Stimulated activated CD4-positive, alpha-beta T cell treated with anti-CD3 and anti-CD28 coated beads, Interleukin-2, amount 100 ng/mL, for 4 hours (primary cell): ENCODE measurements at places on chromosomes 5 and 9.

DNA sequence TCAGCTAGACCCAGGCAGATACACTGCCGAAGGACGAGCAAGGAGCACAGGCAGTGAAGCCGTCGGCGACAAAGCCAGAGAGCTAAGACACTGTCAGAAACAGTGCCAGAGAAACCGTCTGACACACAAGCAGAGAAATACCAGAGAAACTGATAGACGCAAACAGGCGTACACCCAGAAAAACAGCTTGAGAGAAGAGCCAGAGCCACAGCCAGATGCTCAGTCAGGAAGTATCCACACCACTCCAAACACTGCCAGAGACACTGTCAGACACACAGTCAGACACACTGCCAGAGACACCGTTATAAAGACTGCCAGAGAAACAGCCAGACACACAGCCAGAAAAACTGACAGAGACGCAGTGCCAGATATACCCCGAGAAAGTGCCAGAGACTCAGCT, 19.1 kb downstream of the CNTFR start:
- DNase-seq: no peak

GRCh38 chr5:6856653-6857052, 143.4 kb downstream of the TENT4A start:
- no peak for DNase-seq

DNA sequence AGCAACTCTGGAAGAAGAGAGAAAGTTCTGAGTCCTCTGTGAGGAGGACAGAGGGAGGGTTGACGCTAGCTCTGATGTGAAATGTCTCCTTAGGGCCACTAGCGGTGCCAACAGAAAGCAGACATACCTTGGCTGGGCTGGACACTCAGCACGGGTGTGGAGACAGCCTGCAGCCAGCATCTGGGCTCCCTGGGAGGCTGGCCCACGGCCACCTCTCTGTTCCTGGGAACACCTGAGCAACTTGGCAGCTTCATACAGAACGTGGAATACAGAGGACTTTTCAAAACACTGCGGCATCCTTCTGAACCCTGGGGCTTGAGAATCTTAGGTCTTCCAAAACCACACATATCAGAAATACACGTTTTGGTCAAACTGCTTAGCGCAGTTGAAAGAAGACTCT, 269.1 kb downstream of the FSTL4 start:
- no peak for DNase-seq

DNA sequence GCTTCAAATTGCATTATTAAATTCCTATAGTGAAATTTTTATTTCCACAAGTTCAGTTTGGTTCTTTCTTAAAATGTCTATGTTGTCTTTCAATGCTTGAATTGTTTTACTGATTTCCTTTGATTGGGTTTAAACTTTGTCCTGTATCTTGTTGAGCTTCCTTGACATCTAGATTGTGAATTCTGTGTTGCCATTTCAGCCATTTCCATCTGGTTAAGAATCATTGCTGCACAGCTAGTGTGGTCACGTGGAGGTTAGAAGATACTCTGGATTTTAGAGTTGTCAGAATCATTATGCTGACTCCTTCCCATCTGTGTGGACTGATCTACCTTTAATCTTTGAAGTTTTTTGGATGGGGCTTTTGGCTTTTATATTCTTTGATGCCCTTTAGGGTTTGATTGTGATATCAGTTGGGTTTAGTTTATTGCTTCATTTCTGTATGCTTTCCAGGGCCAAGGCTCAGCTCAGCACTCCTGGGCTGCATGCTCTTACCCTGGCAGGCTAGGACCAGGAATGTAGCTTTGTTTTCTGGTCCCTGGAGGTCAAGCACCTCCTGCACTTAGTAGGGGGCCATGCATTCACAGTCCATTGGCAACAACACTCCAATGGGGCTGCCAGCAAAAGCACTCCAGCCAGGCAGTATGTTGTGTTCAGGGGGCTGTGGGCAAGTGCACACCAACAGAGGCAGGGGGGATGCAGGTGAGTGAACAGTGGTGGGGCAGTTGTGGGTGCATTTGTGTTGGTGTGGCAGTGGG, 141.4 kb downstream of the PRR16 start:
- DNase-seq: no peak

GRCh38 chr5:115738830-115739229, 77.6 kb downstream of the CDO1 start:
- DNase-seq: no peak

DNA sequence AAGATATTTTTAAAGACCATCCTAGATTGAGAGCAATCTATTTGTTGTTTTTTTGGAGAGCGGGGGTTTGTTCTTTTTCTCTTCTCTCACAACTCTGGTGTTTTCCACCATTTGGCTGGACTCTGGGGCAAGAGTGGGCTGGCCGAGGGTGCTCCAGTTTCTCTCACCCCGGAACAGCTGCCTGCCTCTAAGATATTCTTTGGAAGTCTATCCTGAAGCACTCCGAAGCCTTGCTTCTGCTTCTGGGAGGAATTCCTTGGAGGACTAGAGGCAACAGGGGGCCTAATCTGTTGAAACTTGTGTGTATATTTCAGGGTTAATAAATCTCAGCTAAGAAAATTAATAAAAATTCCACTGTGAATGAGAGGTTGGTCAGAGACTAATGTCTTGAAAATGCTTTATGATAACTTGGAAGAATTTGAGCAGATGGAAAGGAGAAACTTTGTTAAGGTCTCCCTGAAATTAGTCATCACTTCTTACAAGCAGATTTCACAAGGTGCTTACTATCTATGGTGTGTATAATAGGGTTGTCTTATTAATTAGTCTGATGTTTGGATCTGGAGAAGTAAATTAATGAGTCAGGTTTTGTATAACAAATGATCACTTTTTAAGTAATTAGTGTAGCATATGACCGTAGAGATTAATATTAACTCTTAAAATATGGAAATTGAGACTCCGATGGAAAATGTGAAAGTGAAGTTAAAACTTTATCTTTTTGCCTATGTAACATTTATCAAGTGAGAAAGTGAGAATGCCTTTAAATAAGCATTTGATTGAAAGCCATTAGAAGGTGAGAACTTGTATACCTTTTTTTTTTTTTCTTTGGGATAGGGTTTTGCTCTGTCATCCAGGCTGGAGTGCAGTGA, 4.0 kb downstream of the MAN2A1 start:
- DNase-seq: no peak

GRCh38 chr5:122901346-122901745, 55.9 kb downstream of the SNX24 start:
- DNase-seq: no peak

DNA sequence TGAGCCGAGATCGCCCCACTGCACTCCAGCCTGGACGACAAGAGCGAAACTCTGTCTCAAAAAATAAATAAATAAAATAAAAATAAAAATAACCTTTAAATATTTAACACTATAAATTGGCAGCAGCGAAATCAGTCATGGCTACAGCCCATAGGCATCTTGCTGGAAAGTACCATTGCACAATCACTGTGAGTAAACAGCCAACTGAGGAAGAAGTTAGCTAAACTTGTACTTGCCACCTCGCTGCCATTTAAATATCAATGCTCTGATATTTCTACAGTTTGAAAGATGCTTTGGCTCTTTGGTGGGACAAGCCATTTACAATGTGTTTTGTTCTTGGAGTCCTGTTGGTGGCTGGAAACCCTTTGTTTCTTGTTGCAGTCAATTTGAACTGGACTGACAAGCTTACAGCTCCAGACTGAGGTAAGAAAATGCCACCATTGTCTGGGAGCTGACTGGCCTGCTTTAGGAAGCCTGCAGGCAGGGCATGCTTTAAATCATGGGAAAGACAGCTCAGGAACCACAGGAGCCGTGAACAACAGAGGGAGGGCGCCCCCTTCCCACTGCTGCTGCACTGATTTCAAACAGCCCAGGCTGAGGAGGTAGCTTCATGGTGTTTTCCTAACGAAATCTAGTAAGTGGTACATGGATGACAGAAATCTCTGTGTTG, 322.8 kb upstream of the RFX3 start:
- DNase-seq: no peak

DNA sequence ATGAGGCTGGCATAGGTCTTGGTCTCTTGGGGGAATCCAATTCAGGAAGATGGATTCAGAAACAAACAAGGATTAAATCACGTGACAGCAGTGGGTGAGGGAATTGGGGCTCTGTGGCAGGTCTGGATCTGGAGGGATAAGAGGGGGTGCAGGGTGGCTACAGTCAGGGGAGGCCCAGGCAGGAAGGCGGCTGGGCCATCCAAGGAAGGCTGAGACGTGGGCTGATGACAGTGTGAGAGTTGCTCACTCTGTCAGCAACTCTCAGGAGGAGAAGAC, 65.8 kb upstream of the COL5A1 start:
- DNase-seq: no peak

- DNase-seq: no peak
Observed at GRCh38 chr5:154767576-154767975, 12.4 kb downstream of the LARP1 start.

DNA sequence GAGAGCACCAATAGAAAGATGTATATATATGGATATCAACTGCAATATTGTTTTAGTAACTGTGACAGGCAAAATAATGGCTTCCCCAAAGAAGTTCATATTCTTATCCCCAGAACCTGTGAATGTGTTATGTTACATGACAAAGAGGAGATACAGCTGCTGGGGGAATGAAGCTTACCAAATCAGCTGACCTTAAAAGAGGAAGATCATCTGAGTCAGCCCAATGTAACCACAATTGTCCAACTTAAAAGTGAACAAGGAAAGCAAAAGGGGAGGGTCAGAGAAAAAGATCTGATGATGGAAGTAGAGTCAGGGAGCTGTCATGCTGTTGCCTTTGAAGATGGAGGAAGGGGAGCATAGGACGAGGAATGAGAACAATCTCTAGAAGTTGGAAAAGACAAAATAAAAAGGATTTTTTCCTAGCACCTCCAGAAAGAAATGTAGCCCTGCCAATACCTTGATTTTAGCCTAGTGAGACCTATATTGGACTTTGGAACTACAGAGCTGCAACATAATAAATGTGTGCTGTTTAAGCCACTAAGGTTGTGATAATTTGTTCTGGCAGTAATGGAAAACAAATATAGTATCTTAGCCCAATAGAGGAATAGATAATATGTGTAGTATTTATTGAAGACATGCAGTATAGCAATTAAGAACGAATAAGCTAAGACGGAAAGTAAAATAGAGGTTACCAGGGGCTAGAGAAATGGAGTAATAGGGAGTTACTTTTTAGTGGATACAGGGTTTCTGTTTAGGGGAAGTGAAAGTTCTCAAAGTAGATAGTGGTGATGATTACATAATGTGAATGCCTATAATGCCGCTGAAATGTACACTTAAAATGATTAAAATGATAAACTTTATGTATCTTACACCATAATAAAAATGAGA, 115.9 kb downstream of the PIK3R1 start:
- DNase-seq: no peak

- no peak for DNase-seq
Observed at GRCh38 chr9:114138552-114138971, 16.8 kb upstream of the COL27A1 start.

DNA sequence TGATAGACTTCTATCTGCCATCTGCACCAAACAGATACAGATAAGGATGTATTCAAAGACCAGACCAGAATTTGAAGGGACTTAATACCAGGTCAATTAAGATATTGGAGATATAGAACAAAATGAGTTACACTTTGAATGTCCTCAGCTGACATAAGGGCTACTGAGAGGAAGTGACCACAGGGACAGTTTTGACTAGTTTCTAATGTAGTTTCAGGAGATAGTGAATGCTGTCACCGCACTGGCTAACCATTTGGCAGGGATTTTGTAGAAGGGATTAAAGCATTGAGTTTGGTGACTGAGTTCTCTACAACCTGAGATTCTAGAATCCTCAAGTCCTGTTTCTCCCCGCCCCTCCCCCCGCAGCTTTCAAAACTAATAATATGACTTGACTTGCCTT, 22.7 kb downstream of the CCNH start:
- no peak for DNase-seq

- no peak for DNase-seq
Observed at GRCh38 chr9:108963459-108964143, 29.4 kb downstream of the ABITRAM start.

- DNase-seq: no peak
Observed at GRCh38 chr5:38996123-38996522, 78.1 kb downstream of the RICTOR start.

GRCh38 chr9:78325343-78325742, 28.4 kb downstream of the PSAT1 start:
- DNase-seq: no peak

DNA sequence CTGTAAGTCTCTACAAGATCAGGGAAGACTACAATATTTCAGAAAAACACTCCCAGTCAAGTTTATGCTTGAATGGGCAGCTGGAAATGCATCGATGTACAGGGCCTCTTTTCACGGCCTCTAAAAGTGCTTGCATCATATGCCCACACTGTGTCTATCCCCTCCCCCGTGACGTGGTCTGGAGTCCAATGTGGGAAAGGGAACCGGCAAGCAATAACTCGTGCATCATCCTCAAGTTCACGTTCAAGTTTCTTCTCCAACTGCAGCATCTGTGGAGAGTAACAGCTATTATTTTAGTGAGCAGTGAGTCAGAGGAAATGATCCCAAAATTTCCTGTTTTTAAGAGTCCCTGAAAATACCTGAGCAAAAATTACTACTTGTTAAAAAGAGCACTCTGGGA, 22.3 kb downstream of the ATPSCKMT start:
- no peak for DNase-seq

GRCh38 chr5:77398896-77399295, 93.2 kb downstream of the WDR41 start:
- no peak for DNase-seq

DNA sequence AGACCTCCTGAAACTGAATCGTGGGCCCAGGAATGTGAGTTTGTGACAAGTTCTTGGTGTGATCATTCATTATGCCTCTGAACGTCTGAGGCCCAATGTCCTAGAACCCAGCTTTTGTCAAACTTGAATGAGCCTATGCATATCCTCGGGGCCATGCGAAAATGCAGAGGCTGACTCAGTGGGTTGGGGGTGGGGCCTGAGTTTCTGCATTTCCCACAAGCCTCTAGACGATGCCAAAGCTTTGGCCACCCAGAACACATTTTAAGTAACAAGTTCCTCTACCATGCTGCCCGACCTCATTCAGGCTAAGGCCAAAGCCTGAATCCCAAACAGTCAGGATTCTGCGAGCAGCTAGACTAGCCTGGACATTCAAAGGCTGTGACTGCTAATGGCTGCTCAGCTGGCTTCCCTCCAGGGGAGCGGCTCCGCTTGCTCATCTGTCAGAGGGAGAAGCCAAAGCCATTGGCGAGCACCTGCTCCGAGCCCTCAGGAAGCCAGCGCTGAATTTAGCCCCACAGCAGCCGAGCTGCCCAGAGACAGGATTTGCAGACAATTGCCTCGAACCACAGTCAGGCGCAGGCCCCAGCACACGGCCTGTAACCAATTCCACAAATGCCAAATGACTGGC, 177.5 kb downstream of the ZDHHC21 start:
- no peak for DNase-seq

- DNase-seq: no peak
Observed at GRCh38 chr5:110031402-110032140, 341.8 kb downstream of the MAN2A1 start.

- no peak for DNase-seq
Observed at GRCh38 chr9:22483528-22484070, 37.0 kb downstream of the DMRTA1 start.

DNA sequence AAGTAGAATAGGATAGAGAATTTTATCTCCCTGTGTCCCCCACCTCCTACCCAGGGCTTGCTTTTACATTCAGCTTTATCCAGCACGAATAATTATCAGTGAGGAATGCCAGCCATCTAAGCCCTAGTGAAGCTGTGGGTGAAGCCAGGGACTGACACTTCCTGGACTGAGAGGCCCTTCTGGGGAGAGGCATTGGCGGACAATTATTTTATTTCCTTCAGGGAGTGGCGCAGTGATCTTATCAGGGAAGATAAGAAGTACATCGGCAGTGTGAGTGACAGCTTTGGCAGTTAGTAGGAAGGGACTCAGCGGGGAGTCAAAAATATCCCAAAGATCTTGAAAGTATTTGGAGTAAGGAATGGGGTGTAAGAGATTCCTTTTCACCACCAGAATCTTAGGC, 34.9 kb upstream of the RPS23 start:
- DNase-seq: no peak
